ENCODE measurements at places on chromosomes 4 and X.

GRCh38 chr4:27717431-27717755 is 856.8 kb downstream of the STIM2 start:
- ATAC-seq: no peak

DNA sequence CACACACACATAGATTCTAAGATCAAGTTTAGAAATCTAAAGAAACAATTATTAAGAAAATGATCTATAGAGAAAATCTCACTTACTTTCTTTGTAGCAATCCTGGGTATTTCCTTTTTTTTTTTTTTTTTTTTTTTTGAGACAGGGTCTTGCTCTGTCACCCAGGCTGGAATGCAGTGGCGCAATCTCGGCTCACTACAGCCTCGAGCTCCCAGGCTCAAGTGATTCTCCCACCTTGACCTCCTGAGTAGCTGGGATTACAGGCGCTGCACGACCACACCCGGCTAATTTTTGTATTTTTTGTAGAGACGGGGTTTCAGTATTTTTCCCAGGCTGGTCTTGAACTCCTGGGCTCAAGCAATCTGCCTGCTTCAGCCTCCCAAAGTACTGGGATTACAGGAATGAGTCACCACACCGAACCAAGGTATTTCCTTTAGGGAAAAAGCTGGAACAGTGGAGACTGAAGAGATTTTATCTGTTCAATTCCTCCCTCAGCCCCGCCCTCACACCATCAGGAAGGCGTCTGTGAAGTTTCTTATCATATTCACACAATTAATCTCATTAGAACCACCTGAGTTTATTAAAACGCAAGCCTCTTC is at the start of gene TRIML2:
TSS of gene TRIML2 (minus strand) at position 447 of the 599 bp plus-strand sequence. CDS start 4,235 bp downstream, outside the sequence.
- ATAC-seq: no peak

GRCh38 chr4:68576272-68577125 is at the start of gene UGT2B17:
TSS of gene UGT2B17 (minus strand) at chr4:68576322. CDS start at chr4:68568484, 7,838 bp downstream.
- no peak for ATAC-seq

DNA sequence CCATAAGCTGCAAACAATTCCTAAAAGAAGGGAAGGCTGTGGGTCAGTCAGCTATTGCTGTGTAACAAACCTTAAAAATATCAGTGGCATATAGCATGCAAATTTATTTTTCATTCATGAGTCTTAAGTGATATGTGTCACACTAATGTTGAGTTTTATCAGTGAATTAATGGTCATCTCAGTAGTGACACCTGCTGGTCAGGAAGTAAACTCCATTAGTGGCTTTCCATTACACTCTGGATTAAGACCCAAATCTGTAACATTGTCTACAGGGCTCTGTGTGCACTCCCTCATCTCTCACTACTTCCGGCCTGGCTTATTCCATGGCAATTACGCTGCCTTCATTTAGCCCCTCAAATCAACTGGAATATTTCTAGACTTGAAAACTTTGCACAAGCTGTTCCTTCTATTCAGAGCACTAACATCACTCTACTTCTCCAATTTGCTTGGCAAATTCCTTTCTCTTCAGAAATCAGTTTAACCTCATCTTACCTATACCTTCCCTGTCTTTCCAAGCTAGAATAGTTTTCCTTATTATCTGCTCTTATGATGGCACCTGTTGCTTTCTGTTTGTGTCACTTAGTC is 217.3 kb upstream of the TAPT1 start:
- peak; percentile 81 for ATAC-seq

DNA sequence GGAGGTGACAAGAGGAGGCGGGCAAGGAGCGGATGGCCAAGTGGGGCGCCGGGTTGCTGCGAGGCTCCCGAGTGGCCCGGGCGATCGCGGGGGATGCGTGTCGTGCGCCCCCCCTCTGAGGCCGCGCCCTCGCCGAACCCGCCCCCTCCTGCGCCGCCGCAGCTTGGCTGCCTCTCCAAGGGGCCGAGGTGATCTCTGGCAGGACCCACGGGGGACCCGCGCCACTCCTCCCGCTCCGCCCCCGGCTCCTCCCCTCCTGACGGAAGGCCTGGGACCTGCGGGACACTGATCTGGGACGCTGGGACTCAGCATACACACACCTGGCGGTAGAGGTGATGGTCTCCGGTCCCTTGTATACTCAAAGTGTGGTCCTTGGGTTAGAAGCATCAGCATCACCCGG is 21.9 kb upstream of the FAM47C start:
- no peak for ATAC-seq

- ATAC-seq: no peak
Observed at GRCh38 chr4:138869165-138869564, 146.4 kb upstream of the NOCT start.

DNA sequence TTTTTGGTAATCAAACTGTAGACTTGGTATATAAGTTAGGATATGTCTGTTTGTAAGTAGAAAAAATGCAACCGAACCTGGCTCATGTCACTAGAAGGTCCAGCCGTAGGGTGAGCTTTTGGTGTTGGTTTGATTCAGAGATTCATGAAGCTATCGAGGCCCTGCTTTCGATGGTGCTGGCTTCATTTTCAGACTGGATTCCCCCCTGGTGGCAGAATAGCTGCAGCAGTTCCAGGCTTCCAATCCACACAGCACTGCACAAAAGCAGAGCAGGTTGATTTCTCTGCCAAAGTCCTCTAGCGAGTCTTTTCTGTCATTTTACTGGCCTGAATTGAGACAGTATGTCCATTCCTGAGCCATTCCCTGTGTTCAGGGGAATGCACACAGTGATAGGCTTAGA is 33.1 kb downstream of the PDK3 start:
- peak; percentile 69 for ATAC-seq

- peak; percentile 34 for ATAC-seq
Observed at GRCh38 chrX:153689654-153690465, 2.1 kb downstream of the SLC6A8 start.

- ATAC-seq: no peak
Observed at GRCh38 chr4:6047130-6047673, 29.0 kb upstream of the C4orf50 start.

- ATAC-seq: peak; percentile 24
Observed at GRCh38 chr4:143397887-143398286, 61.2 kb downstream of the GAB1 start.

DNA sequence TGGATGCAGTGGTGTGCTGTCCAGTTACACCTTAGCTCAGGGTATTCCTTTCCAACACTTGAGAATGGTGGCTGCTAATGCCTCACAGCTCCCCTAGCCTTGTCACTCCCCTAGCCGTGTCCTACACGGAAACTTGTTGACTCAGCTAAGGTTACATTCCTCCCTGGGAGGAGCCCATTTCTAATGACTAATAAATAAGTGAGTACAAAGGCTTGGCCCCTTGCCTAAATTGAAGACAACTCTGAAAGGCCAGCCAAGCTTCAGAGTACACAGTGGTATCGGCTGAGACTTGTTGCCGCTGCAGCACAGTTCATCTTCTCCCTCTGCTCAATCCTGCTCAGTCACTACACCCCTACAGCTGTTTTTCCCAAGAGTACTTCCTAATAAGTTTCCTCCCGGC is 21.2 kb upstream of the SLC25A31 start:
- peak; percentile 91 for ATAC-seq

DNA sequence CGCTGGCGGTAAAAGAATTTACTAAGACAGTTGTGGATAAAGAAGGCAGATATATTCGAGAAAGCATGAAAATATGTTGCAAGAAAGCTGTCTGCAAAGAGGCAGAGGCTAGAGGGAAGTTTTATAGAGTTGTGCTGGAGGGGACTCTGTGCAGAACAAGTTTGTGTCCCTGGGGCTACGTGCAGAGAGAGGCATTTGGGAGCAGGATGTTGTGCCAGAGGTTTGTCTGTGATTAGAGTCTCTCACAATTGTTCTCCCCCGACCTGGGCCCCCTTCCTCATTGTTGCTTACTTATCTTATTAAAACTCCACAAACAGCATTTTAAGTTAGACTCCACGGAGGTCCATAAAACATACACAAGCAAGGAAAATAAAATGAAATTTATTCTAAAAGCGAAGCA is 831.3 kb downstream of the NLGN4X start:
- ATAC-seq: no peak

DNA sequence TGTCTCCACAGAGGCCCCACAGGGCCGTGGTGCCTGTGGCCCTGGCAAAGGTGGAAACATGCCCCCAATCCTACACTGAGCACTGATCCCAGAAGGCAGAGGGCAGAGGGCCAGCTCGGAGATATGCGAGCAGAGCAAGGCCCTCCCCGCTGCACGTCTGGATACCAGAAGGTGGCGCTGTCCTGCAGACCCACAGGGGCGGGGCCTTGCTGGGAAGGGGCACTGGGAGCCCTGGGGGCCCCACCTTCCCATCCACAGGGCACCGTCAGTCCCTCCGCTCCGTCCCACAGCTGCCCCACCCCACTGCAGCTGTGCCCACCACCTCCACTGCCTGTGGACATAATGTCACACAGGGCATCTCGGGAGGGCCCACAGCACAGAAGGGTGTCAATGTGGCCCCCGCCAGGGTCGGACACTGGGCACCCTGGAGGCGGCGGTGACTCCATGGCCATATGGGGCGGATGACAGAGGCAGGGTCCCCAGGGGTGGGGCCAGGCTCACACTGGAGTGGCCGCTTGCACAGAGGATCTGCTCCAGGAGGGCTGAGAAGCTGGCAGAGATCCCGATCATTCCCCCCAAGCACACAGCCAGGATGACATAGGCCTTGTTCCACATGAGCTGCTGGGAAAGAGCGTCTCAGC is 4.8 kb downstream of the SLC49A3 start:
- peak; percentile 70 for ATAC-seq
